Neuronal stem cell (in vitro differentiated cells): ENCODE measurements at places on chromosomes 2 and 18.

DNA sequence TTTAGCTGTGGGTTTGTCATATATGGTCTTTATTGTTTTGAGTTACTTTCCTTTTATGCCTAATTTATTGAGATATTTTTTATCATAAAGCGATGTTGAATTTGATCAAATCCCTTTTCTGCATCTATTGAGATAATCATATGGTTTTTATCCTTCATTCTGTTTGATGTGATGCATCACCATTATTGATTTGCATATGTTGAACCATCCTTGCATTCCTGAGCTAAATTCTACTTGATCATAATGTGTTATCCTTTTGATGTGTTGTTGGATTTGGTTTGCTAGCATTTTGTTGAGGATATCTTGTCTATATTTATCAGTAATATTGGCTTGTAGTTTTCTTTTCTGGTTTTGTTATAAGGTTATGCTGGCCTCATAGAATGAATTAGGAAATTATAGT lies 308.5 kb downstream of the ADCYAP1 start:
- no peak for DNase-seq

- no peak for DNase-seq
These were observed 24.6 kb upstream of the RPL31 start for GRCh38 chr2:100977511-100977910.

GRCh38 chr2:105150231-105150630 lies 91.3 kb upstream of the GPR45 start:
- DNase-seq, result no peak

DNA sequence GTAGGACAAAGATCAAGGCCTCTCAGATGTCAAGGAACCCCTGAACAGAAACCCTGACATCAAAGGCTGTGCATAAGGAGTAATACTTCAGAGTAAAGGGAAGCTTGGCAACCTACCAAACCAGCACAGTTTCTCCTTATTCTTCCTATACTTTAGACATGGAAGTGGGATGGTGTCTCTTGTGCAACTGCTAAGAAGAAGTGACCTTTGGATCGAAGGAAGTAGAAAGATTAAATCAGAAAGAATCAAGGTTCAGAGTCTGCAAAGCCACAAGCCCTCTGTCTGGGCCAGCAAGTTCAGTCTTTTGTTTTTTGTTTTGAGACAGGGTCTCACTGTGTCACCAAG lies 66.2 kb upstream of the SLC39A10 start:
- DNase-seq, result no peak

- DNase-seq, result no peak
These were observed 56.9 kb upstream of the HAAO start for GRCh38 chr2:42849311-42849710.

DNA sequence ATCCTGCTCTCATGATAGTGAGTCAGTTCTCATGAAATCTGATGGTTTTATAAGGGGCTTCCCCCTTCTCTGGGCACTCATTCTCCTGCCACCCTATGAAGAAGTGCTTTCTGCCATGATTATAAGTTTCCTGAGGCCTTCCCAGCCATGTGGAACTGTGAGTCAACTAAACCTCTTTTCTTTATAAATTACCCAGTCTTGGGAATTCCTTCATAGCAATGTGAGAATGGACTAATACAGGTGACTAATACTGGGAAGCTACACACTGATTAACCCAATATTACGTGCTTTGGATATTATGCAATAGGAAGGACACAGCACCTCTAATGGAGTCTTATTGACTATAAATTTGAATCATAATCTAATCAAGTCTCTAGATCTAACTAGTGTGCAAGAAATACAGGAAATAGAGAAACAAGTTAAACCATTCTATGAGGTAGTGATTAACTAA lies 107.2 kb upstream of the ETAA1 start:
- no peak for DNase-seq

GRCh38 chr2:62495761-62496160 lies 10.2 kb downstream of the TMEM17 start:
- no peak for DNase-seq
